ENCODE measurements at places on chromosomes 2 and 18. TPM values are rescaled to one million over a fixed set of nuclear protein-coding genes. Genes with fewer than 3 reads are reported as not detected.
A peak's percentile ranks its signal among the peaks of the same experiment; 100 is the strongest.

Gene SAG
- not detected for total RNA-seq

Gene MAPK4
- not detected for total RNA-seq

GRCh38 chr2:224151161-224151560, 112.1 kb upstream of the SERPINE2 start:
- no peak for DNase-seq

GRCh38 chr2:46825939-46826568, 89.6 kb downstream of the MCFD2 start:
- no peak for DNase-seq

GRCh38 chr2:97693476-97693875, 19.9 kb upstream of the ZAP70 start:
- no peak for DNase-seq

DNA sequence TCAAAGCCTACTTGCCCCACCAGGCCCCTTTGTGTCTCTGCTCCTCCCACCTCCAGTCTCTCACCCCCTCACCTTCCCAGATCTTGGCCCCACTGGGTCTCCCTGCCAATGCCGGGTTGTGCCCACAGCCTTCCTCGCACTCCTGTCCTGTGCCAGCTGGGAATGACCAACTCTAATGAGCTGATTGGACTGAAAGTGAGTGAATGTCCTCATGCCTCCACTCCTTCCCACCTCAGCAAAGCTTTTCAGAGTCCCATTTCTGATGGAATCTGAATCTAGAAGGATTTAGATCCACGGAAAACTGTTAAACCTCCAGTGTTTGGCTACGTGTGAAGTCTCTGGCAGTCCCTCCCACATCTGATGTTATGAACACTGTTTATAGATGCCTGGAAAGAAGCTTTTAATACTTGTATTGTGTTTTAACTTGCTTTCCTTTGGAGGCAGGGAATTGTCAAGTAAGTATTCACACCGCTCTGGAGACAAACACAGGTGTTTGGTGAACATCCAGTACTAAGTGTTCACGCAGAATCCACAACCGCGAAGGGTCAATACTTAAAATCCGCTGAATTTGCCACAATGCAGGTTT, 103.9 kb downstream of the RTN4 start:
- DNase-seq, result no peak

Gene GREB1L
- total RNA-seq, result not detected

- DNase-seq, result no peak
These were observed 33.1 kb upstream of the REG3G start for GRCh38 chr2:78992451-78992806.

Gene DSC2
- total RNA-seq, result not detected

Gene LONRF2
- 0.20 TPM for total RNA-seq

DNA sequence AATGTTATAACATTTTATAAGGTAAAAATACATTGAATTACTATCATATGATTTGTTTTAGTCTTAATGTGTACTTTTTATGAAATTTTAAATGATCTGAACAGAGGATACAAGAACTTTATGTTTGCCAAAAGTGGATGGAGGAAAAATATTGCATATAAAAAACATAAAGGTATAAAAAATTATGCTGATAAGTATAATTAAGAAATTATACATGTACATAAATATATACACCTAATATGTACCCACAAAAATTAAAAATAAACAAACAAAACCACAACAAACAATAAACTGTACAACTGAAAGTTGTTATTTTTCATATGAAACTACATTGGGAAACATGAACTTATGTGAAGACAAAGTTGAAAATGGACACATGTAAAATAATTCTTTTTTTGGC, 38.2 kb upstream of the CALCRL start:
- DNase-seq, result no peak

GRCh38 chr2:1219901-1220573, 193.2 kb upstream of the TPO start:
- no peak for DNase-seq

DNA sequence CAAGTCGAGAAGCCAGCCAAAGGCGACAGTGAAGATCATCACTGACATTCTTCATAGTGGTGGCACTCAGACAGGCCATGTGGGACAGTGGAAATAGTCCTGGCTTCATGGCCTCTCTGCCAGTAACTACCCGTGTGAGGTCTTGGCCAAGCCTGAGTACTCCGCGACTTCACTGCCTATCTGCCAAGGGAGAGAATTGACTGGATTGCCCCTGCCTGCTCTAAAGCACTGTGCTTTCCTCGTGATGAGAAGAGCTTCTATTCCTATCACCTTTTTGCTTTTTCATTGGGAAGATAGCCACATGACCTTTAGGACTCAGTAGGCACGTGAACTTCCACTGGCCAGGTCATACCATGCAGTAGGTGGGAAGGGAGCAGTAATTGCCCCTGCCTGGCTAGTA, 239.3 kb downstream of the HAUS1 start:
- no peak for DNase-seq

Gene FBLN7
- total RNA-seq, result 2.1 TPM

Gene CFAP210
- 0.57 TPM for total RNA-seq

DNA sequence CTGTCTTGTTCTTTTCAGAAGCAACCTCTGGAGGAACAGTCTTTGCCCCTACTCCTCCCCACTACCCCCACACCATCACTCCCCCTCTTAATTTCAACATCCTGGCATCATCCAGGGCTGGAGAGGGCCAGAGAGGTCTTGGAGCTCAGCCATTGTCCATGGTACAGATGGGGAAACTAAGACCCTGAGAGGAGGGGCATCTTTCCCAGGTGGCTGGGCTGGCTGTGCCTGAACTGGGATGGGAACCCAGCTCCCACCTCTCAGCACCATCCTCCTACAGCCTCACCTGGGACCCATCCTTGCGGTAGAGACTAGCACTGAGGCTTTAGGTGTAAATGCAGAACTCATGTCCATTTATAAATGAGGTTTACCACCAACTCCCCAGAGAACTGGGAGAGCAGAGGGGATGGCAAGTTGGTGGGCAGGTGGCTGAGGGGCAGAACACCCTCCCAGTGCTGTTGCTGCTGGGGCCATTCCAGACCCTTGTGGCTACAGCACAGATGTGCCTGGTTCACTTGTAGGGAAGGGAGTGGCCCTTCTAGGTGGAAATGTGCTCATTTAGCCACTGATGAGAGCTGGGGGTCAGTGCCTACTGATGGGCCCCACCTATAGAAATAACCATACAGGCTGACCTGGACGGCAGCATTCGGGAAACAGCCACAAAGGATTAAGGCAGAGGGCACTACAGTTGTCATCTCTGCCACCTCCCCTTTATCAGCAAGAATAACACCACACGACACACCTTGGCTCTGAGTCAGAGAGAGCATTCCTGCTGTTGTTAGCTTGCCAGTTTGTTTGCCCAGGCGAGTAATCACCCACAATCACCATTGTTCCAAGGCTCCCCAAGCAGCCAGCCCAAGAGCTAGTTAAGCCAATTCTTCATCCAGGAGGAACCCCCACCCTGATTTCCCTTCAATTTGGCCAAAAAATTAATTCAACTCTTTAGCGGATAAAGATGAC, 2.1 kb downstream of the MLPH start:
- DNase-seq, result no peak

DNA sequence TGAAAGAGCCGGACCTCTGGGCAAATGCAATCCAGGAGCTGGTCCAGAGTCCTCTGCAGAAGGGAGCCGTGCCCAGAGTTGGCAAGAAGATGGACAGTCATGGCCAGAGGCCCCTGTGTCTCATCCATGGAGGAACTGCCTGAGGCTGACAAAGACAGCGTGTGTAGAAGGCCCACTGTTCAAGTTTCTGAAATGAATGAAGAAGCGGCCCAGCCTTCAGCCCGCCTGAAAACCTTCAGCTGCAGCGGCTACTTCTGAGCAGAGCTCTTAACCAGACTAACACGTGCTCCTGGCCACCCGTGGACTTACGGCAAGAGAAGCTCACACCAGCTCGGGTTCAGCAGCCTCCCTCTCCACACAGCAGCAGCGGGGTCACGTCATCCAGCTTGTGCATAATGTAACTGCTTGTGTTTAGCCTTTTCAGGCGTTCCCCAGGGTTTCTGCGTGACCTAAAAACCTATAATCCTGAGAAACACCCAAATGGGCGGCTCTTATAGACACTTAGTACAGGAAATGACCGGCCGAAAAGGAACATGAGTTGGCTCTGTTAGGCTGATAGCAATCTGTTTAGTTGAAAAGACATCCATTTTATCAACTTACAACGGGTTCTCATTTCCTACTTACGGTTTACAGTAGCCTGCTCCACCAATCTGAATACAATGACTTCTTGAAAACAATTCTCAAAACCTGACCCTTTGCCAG, at the start of gene FAM124B:
Gene FAM124B, minus strand, starts transcription at position 467 of the 702 bp plus-strand sequence. Its CDS starts 339 bp downstream, at position 128.
- DNase-seq, result no peak

GRCh38 chr2:8680822-8681760, 765 bp upstream of the ID2 start:
- DNase-seq, result peak; percentile 71

DNA sequence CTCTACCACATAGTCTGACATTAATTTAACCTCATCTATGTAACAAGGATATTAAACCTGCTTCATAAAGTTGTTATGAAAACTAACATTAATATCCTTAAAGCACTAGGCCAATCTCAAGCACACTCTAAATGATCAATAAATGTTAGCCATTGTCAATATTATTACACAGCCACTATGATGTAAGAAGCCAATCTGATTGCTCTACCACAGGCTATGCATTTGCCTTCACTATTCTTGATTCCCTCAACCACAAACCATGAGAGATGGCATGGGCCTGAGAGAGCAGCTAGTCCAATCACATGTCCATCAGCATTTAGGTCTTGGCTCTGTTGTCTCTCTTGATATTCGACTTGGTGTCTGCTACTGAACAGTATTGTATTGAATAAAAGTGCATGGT, 4.2 kb downstream of the SLC25A12 start:
- no peak for DNase-seq

GRCh38 chr18:52995875-52996274, 655.9 kb downstream of the DCC start:
- DNase-seq, result no peak

- DNase-seq, result no peak
These were observed 73.1 kb upstream of the ZNF521 start for GRCh38 chr18:25425024-25425423.

DNA sequence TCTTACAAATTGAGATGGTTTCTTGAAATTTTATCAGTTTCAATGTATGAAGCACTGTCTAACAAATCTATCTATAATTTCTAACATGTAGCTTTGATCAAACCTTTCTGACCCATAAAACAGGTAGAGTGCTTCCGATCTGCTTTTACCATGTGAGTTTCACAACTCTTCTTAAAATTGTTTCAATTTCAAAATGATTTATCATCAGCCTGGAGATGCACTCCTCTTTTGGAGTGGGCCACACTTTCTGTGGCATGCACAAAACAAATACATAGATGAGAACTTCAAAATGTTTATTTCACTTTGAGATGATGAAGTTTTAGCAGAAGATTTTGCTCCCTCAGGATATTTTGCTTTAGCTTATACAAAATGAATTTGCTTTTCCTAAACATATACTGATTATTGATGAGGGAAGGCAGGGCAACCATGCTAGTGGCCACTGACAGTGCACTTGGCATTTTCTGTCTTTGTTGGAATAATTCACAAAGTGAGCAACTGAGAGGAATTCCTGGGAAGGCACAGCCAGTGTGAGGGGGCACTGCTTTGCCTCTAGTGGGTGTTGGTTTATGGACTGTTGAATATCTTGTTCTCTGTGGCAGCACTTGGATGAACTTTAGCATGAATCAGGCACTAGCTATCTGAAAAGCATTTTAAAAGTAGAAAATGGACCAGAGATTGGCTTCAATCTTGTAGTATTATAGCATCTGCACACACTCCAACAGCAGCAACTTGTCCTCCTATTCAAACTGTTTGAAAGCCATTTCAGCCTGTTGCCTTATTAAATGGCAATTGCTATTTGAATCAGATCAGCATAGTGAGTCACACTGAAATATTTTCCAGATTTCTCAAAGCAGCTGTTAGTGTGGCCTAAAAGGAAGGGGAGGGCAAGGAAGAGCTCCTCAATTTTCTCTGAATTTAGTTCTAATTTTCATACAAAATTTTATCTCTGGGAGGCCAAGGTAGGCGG, 193.2 kb downstream of the CCDC85A start:
- no peak for DNase-seq

DNA sequence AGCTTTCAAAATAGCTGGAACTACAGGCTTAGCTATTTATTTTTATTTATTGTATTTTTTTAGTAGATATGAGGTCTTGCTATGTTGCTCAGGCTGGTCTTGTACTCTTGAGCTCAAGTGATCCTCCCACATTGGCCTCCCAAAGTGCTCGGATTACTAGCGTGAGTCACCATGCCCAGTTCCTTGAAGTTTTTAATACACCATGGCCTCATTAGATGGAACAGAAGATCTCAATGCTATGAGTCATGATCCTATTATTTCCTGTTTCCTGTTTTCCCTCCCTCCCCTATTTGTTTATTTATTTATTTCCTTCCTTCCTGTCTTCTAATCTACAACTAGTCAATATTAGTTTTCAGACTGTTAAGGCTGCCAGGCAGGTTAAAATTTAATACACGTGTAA, 309.0 kb downstream of the CMPK2 start:
- DNase-seq, result no peak

Gene TRIP12
- 269 TPM for total RNA-seq

GRCh38 chr2:183542606-183543005, 418.4 kb downstream of the NUP35 start:
- DNase-seq, result no peak

DNA sequence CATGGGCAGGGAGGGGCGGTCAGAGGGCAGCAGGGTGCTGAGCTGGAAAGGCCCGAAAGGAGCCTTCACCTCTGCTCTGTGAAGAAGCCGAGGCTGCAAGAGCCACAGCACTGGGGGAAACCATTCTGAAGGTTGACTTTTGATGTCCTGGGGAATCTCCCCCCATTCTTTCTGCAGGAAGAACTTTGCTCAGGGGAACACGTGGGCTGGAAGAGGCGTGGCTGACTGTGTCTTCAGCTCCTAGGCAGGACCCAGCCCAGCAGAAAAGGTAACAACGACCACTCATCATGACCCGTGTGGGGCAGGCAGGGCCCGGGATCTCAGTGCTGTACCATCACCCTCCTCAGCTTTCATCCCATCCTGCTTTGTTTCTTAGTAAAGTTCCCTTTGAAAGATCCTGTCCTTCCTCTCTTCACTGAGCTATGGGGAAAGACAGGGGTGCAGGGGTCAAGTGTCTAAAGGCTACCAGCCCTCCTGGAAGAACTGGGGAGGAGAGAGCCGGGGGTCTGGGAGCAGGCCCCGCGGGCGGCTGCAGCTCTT, 312.7 kb downstream of the CELF4 start:
- DNase-seq, result no peak

All from CD8-positive, alpha-beta memory T cell (primary cell).